ENCODE measurements at places on chromosomes 4 and X. TPM values are rescaled to one million over a fixed set of nuclear protein-coding genes. Genes with fewer than 3 reads are reported as not detected.
A peak's percentile ranks its signal among the peaks of the same experiment; 100 is the strongest.

GRCh38 chr4:152181150-152181549 is 354.7 kb downstream of the FBXW7 start:
- DNase-seq, result no peak

- no peak for DNase-seq
Measured at GRCh38 chrX:10111364-10112148, 45.2 kb upstream of the CLCN4 start.

- no peak for DNase-seq
Measured at GRCh38 chr4:3231471-3231870, 17.5 kb upstream of the MSANTD1 start.

- no peak for DNase-seq
Measured at GRCh38 chr4:151573945-151574344, 165.0 kb downstream of the FHIP1A start.

Gene ZNF330
- total RNA-seq, result 156 TPM

Gene SLC6A14
- not detected for total RNA-seq

DNA sequence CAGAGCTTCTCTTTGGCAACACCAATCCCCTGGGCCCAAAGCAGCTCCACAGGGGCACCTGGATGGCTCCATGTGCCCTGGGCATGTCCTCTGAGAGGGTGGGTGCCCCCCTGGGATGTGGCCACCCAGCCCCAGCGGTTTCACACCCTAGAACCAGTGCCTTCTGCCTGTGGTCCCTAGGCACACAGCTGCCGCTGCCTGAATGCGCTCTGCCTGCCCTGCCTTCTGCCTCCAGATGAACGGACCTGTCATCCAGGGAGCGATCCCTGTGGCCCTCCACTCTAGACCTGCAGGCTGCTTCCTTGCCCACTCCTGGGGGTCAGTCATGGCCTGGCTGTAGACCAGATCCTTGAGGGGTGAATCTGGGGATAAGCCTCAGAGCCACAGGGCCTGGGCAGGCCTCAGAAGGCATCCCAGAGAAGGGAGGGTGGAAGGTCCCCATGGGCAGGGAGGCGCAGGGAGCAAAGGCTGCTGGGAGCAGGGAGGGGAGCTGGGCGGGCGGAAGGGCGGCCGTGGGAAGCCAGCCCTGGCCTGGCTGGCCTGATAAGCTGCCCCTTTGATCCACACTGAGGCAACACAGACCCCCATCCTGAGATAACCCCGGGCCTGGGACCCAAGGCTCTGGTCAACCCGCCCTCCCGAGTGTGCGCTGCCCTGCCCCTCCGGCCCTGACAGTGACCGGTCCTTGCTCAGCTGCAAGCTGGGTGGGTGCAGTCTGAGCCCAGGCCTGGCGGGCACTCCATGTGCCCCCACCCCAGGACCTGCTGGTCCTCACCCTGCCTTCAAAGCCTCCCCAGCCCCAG is 8.1 kb upstream of the FGFR3 start:
- no peak for DNase-seq

GRCh38 chr4:76087007-76087769 is 12.7 kb downstream of the ART3 start:
- DNase-seq, result no peak

- no peak for DNase-seq
Measured at GRCh38 chr4:13844740-13845139, 217.2 kb upstream of the BOD1L1 start.

Gene HHIP
- total RNA-seq, result not detected

- DNase-seq, result no peak
Measured at GRCh38 chr4:104574371-104574770, 79.7 kb upstream of the CXXC4 start.

- DNase-seq, result no peak
Measured at GRCh38 chr4:147730333-147730732, 1.6 kb upstream of the ARHGAP10 start.

- DNase-seq, result no peak
Measured at GRCh38 chr4:47531241-47531953, 46.3 kb downstream of the ATP10D start.

Gene PNMA6F
- total RNA-seq, result not detected

DNA sequence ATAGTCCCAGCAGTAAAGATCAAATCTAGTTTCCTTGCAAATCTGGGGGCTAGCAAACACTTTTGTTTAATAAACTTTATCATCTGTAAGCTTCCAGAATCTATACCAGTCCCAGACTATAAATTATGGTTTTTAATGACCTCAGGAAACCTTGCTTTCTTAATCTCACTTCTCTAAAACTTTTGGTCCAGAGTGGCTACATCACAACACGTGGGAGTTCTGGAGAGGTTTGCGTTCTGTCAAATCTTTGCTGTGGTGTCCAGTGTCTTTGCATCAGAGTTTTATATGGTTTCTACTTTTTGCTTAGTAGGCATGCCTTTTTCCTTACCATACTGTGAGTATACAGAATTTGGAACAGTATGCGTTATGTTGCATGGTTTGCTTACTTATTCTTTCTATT is 193.9 kb downstream of the ANK2 start:
- DNase-seq, result no peak

DNA sequence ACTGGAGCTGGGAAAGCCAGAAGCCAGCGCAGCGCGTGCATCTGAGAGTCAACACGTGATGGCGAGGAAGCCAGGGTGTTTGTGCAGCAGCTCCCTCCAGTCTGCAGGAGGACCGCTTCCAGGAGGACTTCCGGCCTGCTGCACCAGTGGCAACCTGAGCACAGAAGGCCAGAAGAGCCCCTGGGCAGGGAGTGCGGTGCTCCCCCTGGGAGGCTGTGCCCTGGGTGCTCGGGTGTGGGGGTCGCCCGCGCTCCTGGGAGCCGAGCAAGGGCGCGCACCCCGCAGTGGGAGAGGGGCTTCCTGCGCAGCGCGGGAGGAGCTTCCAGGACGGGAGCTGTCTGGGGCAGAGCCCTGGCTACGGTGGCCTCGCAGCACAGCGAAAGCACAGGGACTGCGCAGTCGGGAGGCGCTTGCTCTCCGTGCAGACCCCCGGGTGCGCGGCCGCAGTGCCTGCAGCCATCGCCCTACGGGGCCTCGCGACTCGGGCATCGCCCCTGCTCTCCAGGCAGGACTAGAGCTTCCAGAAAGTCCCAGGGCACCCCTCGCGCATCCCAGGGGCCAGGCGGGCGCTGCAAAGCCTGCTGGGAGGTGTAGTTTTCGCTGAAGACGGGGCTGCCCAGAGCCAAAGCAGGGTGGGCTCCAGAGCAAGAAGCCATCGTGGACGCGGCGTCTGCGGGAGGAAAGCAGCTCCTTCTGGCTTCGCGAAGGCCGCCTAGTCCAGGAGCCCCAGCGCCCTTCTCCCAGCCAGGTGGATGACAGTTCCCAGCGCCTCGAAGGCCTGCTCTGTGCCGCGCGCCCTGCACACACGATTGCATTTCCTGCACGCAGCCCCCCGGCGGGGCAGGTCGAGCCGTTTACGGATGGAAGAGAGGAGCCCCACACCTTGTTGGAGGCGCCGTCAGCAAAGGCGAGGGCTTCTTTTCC is 24.1 kb upstream of the WFS1 start:
- no peak for DNase-seq

GRCh38 chr4:3136454-3136853 is 62.0 kb downstream of the HTT start:
- DNase-seq, result no peak

GRCh38 chrX:12383196-12383595 is 244.9 kb downstream of the FRMPD4 start:
- no peak for DNase-seq

GRCh38 chr4:174177536-174177935 is 105.9 kb downstream of the FBXO8 start:
- no peak for DNase-seq

DNA sequence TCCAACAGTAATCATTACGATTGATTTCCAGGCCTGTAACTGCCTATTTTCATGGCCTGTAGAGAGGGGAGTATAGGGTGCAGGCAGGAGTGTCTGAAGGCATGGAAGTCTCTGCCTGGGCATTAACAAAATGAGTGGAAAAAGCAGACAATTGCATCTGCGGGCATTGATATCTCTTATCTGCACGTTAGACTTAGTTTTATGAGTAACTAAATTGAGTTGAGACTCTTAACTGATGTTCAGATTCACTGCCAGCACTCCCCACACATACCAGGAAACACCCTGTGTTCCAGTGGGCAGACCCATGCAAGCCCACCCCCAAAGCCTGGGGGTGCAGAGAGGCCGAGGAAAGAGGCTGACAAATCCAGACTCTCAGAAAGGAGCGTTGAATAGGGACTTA is 33.3 kb downstream of the F11 start:
- DNase-seq, result no peak

GRCh38 chrX:56623316-56623715 is 59.9 kb downstream of the UBQLN2 start:
- no peak for DNase-seq

DNA sequence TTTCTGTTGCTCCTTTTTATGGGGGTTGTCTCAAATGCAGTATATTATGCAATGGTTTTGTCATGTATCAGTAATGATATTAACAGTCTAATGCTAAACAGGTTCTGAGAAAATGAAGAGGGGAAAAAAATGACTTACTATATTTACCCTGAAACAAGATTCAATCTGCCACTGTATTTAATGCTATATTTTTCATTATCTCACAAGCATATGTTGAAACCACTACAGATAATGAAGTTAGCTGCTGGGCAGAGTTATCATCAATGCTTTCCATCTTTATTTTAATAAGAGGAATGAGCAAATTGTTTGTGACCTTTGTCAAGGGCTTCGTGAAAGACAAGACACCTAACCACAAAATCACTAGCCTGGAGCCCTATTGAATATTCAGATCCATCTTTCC is 32.6 kb upstream of the NAA11 start:
- DNase-seq, result no peak

Gene MAGED4B
- total RNA-seq, result 2.7 TPM

DNA sequence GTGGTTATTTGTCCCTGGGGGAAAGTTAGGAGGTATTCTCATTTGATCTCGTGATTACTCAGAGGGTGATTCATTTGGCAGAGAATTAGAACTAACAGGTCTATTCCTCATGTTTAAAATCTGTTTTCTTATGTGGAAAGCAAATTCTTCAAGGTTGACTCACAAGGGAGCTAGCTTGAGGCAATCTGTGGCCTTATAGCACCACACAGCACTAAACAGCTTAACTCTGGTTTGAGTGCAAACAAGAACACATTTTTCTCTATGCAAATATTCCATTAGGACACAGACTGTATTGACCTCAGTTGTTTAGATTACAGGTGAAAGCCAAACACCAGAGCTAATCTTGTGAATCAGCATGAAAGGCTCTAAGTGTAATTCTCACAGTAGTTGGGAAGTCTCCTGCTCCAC is 694.4 kb upstream of the POU3F4 start:
- DNase-seq, result no peak

DNA sequence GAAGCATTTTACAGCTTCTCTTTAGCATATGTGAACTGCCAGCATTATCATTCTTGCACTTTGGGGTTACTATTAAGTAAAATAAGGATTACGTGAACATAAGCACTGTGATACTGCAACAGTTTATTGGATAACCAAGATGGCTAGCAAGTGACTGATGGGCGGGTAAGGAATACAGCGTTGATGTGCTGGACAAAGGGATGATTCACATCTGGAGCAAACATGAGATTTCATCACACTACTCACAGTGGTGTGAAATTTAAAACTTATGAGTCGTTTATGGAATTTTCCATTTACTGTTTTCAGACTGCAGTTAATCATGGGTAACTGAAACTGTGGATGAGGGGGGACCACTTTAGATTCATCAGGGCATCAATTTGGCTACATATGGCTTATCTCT is 16.0 kb downstream of the NBDY start:
- no peak for DNase-seq

DNA sequence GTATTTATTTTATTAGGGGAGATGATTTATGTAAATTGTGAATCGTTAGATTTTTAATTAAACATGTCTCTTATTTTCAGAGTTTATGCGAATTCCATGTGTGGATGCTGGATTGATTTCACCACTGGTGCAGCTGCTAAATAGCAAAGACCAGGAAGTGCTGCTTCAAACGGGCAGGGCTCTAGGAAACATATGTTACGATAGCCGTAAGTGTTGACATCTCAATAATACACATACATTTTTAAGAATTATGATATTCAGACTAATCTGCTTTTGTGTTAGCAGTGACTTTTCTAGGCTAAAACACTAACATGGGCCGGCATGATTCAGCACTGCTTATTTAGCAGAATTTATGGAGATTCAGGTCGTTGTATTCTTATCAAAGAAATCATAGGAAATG is 91.2 kb downstream of the RAP1GDS1 start:
- DNase-seq, result no peak

DNA sequence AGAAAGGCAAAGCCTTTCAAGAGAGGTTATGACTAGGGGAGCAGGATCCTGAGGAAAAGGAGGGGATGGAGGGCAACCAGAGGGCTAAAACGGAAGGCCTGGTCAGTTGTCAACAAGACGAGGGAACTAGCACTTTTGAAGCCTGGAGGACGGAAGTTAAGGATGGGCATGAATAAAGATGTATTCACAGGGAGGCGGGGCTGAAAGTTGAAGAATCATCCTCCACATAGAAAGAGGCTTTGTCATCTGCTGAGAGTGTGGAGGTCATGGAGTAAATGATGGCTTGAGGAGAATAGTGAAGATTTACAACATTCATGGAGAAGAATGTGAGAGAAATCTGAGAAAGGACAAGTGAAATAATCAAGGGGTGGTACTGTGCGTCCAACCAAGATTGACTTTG is 137.5 kb downstream of the MAGEB17 start:
- DNase-seq, result no peak

GRCh38 chr4:148680884-148681283 is 238.7 kb upstream of the NR3C2 start:
- no peak for DNase-seq

DNA sequence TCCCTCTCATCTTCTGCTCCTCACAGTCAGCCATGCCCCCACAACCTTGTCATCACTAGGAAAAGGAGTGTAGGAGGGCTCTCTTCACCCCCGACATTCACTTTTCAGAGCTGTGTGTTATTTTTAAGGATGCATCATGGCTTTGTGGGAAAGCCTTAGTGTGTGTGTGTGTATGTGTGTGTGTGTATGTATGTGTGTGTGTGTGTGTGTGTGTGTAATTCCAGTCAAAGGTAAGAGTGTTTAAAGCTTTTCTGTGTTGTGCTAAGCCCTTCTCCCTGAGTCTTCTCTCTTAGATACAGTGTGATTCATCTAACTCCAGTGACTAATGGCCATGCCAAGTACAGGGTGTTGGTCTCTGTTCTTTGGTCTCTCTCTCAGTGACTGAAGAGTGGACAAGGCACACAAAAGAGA is 76.6 kb downstream of the CHIC2 start:
- DNase-seq, result no peak

Gene IL13RA1
- 19.7 TPM for total RNA-seq

Gene ADAMTS3
- total RNA-seq, result 0.24 TPM

GRCh38 chr4:139454111-139455045 is at the start of gene RAB33B:
Gene RAB33B (plus strand): TSS chr4:139454121. CDS start chr4:139454196, 75 bp downstream.
- DNase-seq, result peak; percentile 98

- DNase-seq, result no peak
Measured at GRCh38 chrX:148381603-148382002, 118.8 kb upstream of the AFF2 start.

DNA sequence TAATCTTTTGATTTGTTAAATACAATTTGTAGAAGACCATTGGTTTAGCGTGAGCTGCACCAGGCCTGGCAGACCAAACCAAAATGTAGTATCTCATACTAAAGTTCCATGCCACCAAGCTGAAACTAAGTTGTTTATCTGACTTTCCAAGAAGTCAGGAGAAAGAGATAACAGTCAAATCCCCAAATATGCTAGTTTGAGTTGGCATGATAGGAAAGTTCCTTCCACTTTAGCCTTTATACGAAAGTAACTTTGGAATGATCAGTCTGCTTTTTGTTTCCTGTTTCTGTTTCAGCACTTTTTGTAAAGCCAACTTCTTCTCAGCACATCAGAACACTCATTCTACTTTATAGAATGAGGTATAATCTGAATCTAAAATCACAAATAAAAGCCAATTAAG is 449.2 kb downstream of the GRXCR1 start:
- DNase-seq, result no peak

Gene SLC25A5
- 168 TPM for total RNA-seq

Gene ZNF141
- total RNA-seq, result 7.5 TPM

GRCh38 chr4:140675599-140676231 is 80.5 kb downstream of the TBC1D9 start:
- DNase-seq, result no peak
